ENCODE measurements at places on chromosomes 1 and 21. TPM values are rescaled to one million over a fixed set of nuclear protein-coding genes. Genes with fewer than 3 reads are reported as not detected.

GRCh38 chr1:113804421-113805255 lies 7.6 kb downstream of the RSBN1 start:
- no peak for DNase-seq

- no peak for DNase-seq
These were observed 7.5 kb downstream of the PKN2 start for GRCh38 chr1:88691540-88691939.

MX1 gene
- 12.2 TPM for total RNA-seq

LCE2B gene
- total RNA-seq: not detected

MXRA8 gene
- 11.5 TPM for total RNA-seq

ADGRL4 gene
- total RNA-seq: 3.1 TPM

DYNLT5 gene
- total RNA-seq: 3.6 TPM

TNFRSF8 gene
- total RNA-seq: not detected

C1orf167 gene
- not detected for total RNA-seq

DNA sequence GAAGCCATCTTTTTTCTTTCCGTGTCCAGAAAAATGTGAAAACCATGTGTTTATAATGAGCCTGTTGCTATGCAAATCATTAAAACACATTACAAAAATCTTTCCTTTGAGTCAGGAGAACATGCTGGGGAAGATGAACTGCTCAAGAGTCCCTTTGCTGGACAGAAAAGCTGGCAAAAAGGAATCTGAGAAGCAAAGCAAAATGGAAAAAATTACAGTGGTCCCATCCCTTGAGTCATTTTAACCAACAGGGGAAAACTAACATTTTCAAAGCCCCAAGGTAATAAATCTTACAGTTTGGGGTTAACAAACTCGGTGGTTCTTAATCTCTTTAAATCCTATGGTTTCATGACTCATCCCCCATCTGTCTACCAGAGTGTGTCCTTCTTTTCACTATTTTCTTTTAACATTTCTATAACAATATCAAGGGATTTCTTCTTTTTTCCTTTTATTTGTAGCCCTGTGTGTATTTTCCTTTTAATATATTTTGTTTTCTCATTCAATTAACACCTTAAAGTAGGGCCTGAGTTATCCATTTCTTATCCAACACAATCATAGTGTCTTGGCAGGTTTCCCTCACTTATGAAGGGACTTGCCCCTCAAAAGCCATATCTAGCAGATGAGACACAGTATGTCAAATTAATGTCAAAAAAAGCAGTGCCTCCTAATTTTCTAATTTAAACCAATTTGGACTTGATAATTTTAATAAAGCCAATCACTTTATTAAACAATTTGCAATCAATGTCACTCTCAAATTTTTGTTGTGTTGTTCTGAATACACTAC lies 105.4 kb downstream of the PTPN14 start:
- no peak for DNase-seq

GRCh38 chr1:211335522-211336157 lies 9.0 kb downstream of the TRAF5 start:
- DNase-seq: no peak

DNA sequence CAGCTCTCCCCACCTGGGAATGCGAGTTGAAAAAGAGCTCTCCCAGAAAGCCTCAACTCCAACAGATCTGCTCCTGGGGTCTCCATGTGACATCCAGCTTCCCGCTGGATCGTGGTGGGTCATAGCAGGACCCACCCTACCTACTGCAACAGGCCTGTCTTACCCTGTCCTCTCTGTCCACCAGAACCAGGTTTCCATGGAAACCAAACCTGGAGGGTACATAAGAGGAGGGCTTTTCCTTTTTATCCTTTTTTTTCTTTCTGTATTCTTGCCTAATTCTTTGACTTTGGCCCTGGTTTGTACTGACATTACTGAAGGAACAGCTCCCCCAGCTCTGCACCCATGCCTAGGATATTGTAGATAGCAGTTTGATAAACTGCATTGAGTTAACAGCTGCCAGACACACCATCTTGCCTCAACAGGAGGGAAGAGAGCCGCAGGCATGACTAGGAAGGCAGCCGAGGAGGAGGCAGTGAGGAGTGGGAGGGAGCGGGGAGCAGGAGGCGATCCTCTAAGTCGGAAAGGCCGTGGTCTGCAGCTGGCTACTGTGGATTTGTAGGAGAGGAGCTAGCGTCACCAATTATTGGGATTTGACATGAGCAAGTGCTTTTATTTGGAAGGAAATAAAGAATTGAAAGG lies 9.7 kb upstream of the FMOD start:
- DNase-seq: no peak

DNA sequence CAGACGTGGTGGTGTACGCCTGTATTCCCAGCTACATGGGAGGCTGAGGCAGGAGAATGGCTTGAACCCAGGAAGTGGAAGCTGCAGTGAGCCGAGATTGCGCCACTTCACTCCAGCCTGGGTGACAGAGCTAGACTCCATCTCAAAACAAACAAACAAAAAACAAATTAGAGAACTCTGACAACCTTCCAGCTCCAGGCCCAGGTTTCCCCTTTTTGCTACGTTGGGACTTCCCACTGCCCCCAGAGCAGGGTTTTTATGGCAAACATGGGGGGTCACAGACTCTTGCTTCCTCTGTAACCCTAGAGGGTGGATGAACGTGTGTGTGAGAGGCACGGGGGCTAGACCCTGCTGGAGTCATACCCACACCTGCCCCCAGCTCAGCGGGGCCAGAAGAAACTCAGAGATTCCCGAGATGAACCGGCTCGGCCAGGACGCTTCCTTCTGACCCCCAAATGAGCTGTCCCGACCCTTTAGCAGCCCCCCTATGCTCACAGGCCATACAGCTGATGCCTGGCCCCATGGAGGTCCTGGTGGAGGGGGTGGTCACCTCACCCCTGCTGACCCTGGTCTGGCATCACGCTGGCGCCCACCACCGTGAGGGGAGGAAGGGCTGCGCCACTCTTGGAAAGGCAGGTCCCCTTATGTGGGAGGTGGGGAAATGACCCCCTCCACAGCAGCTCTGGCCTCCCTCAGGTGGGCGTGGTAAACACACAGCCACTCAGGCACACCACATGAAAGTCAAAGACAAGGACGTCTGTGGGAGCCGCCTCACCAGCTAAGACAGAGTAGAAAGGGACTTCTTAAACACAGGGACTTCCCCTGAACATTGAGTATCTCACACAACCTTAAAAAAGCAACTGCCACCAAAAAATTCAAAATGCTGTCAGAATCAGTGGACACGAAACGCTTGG lies 7.1 kb downstream of the GPR157 start:
- no peak for DNase-seq

DNA sequence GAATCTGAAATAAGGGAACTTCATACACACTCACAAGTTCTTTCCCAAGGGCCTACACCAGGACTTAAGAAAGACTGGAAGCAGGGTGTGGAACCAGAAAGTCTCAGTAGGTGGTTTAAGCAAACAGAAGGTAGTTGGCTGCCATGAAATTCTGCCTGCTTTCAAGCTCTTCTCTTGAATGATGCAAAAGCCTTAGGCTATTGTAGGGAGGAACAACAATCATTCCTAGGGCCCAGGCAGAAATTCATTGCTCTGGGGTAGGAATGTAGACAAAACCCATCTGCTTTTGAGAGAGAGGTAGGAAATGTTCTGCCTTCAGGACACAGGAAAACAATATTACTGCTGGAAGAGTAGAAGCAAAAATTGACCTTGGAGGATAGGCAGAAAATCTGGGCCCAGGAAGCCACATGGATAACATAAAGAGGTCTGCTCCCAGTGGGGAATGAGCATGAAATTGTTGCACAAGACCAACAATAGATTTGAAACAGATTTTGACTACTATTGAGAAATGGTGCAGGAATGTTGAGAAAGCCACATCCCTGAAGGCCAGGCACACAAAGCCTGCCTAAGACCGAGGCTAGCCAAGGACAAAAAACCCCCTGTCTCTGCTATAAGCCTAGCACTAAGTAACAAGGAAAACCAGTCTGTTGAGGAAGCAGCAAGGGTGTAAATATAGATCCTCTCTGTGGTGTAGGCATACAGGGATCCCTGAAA lies 22.7 kb upstream of the SFT2D2 start:
- DNase-seq: no peak

SPRR1A gene
- not detected for total RNA-seq

DNA sequence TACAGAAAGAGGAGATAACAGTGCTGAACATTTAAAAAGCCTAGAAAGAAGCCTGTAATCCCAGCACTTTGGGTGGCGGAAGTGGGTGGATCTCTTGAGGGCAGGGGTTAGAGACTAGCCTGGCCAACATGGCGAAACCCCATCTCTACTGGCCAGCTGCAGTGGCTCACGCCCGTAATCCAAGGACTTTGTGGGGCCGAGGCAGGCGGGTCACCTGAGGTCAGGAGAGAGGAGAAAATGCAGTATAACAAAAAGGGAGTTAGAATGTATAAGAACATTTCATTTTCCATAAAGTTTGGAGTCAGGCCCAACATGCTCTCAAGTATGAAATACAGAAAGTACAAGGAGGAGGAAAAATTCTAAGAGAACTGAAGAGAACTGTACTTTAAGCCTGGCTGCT lies 134.5 kb downstream of the SMYD3 start:
- DNase-seq: no peak

MTMR11 gene
- total RNA-seq: 1.7 TPM

SYPL2 gene
- not detected for total RNA-seq

- DNase-seq: no peak
These were observed 361.9 kb downstream of the SIPA1L2 start for GRCh38 chr1:232267837-232268598.

DNA sequence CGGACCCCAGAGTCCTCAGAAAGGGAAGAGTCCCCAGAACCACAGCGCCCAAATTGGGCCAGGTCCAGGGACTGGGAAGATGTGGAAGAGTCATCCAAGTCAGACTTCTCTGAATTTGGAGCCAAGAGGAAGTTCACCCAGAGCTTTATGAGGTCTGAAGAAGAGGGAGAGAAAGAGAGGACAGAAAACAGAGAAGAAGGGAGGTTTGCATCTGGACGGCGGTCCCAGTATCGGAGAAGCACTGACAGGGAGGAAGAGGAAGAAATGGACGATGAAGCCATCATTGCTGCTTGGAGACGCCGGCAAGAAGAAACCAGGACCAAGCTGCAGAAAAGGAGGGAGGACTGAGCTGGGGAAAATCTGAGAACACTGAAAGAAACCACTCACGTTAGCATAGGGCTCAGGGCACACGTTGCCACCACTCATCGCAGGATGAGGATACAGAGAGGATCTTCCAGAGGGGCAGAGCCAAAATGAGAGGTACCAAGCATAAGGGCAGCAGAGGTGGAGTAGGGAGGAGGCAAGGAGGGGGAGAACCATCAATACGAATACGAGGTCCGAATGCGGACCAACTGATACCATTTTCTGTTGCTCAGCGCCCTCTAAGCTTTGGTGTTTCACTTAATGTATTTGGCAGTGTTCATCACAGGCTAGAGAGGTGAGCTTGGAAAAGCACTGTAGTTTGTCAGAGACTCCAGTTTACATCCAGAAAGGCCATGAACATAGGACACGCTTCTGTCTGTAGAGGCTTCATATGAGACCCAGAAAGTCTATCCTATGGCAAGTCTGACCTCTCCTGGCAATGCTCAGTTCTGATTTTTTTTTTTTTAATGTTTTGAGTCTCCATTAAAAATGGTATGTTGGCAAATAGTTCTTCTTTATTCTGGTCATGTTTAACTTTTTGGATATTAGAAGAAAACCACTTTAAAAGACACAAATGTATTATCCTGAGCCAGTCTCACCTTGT lies 34.7 kb downstream of the STYXL2 start:
- no peak for DNase-seq

NAV1 gene
- total RNA-seq: 38.8 TPM

- no peak for DNase-seq
These were observed 5.5 kb upstream of the PRKAB2 start for GRCh38 chr1:147177611-147178380.

GRCh38 chr1:69077633-69078032 lies 490.1 kb upstream of the LRRC7 start:
- DNase-seq: no peak

GRCh38 chr1:220880726-220881506 lies 1.7 kb downstream of the HLX start:
- no peak for DNase-seq

KRTAP19-1 gene
- not detected for total RNA-seq

S100A6 gene
- 9.2 TPM for total RNA-seq

- DNase-seq: no peak
These were observed 367.7 kb downstream of the PRDM2 start for GRCh38 chr1:14067711-14068110.

Data from occipital lobe (tissue), 3 donors.